ENCODE measurements at places on chromosomes 7 and 10. TPM values are rescaled to one million over a fixed set of nuclear protein-coding genes. Genes with fewer than 3 reads are reported as not detected.

EDRF1 gene
- total RNA-seq: 66.2 TPM

PDAP1 gene
- 55.3 TPM for total RNA-seq

ZNF804B gene
- total RNA-seq: not detected

CAMK1D gene
- total RNA-seq: 49.7 TPM

MNX1 gene
- total RNA-seq: not detected

ZNF485 gene
- 1.4 TPM for total RNA-seq

CDHR1 gene
- 9.5 TPM for total RNA-seq

PRSS58 gene
- not detected for total RNA-seq

LRRC18 gene
- total RNA-seq: not detected

CYP2E1 gene
- total RNA-seq: 3.8 TPM

TAS2R3 gene
- total RNA-seq: not detected

WEE2 gene
- total RNA-seq: 0.68 TPM

ZMIZ1 gene
- total RNA-seq: 37.9 TPM

CPXM2 gene
- not detected for total RNA-seq

NOS3 gene
- 3.8 TPM for total RNA-seq

MSRB2 gene
- total RNA-seq: 5.6 TPM

SORBS1 gene
- 2.8 TPM for total RNA-seq

MYPN gene
- not detected for total RNA-seq

NXPH1 gene
- not detected for total RNA-seq

OPALIN gene
- total RNA-seq: not detected

AGR3 gene
- total RNA-seq: not detected

SPDYE9 gene
- not detected for total RNA-seq

UTF1 gene
- 0.33 TPM for total RNA-seq

VPS26A gene
- total RNA-seq: 86.2 TPM

EGFR gene
- total RNA-seq: not detected

GNAT3 gene
- total RNA-seq: not detected

PTN gene
- total RNA-seq: not detected

PPP1R17 gene
- not detected for total RNA-seq

SPRN gene
- total RNA-seq: not detected

HMX2 gene
- total RNA-seq: not detected

SGMS1 gene
- total RNA-seq: 30.4 TPM

CDC14C gene
- total RNA-seq: not detected

CYP3A7 gene
- not detected for total RNA-seq

TRAPPC14 gene
- 56.5 TPM for total RNA-seq

RBP3 gene
- not detected for total RNA-seq

PWWP2B gene
- 24.4 TPM for total RNA-seq

BCL7B gene
- total RNA-seq: 109 TPM

CLCN1 gene
- 0.16 TPM for total RNA-seq

SPDYE5 gene
- not detected for total RNA-seq

CYP3A4 gene
- not detected for total RNA-seq

ZNF425 gene
- 1.4 TPM for total RNA-seq

GBX1 gene
- total RNA-seq: not detected

EFCAB10 gene
- total RNA-seq: 0.43 TPM

CELF2 gene
- 298 TPM for total RNA-seq

GRB10 gene
- total RNA-seq: 0.16 TPM

PON2 gene
- 26.6 TPM for total RNA-seq

LRIT1 gene
- not detected for total RNA-seq

PPP1R9A gene
- total RNA-seq: 6.0 TPM
